Tibial nerve (tissue), 4 donors: ENCODE measurements at places on chromosomes 2 and 18.
A peak's percentile ranks its signal among the peaks of the same experiment; 100 is the strongest.

DNA sequence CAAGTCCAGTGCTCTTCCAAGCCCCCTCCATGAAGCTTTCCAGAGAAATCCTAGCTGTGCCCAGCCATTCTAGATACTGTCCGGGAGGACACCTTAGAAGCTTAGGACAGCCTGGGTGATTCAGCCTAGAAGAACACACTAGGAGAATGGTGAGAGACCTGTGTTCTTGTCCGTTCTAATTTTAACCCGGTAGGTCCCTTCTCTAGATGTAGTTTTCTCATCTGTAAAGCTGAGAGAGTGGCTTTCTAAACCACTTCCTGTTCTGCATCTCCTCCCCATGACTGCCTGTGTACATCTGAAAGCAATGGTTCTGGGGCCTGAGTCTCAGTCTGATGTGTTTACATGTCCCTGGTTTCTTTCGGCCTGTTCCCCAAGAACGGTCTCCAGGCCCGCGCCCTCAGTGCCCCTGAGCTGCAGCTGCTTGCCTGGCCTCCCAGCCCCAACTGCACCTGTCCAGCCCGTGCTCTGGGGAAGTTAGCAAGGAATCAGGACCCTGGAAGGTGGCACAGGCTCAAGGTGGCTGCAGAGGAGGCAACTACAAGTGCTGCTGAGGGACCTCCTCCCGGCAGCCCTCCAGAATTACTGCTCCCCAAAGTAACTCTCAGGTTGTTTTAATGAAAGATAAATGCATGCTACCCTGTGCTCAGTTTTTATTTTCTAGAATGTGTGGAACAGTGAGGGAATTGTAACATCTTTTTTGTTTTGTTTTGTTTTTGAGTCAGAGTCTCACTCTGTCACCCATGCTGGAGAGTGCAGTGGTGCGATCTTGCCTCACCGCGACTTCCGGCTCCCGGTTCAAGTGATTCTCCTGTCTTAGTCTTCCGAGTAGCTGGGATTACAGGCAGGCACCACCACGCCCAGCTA, 105.9 kb downstream of the LBH start:
- no peak overlapping the region for H3K27ac ChIP-seq
- H3K4me3 ChIP-seq, result no peak overlapping the region
- no peaks in the 10 kb centered on the region for H3K36me3 ChIP-seq
- no peak for DNase-seq

DNA sequence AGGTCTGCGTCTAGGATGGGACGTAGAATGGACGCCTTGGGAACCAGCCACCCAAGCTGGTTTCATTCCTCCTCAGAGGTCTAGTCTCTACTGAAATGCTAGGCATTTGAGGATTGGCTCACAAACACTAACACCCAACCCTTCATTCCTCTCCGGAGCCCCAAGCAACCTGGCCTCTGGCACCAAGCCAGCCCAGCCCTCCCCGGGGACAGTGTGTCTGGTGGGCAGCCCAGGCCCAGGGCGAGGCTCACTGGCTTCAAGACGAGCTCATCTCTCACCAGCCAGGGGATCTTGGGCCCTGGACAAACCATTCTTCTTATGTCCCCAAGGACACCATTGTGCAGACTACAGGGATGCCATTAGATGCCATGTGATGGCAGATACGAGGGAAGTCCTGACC, 182.5 kb downstream of the CTIF start:
- H3K27ac ChIP-seq, result no peak overlapping the region
- H3K4me1 ChIP-seq, result no peaks in the 10 kb centered on the region
- H3K36me3 ChIP-seq, result no peaks in the 10 kb centered on the region

DNA sequence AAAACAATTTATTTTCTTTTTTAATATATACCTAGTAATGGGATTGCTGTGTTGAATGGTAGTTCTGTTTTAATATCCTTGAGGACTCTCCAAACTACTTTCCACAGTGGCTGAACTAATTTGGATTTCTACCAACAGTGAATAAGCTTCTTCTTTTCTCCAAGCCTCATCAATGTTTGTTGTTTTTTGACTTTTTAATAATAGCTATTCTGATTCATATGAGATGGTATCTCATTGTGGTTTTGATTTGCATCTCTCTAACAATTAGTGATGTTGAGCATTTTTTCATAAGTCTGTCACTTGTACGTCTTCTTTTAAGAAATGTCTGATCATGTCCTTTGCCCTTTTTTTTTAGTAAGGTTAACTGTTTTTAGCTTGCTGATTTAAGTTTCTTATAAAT, 863.3 kb downstream of the CNTNAP5 start:
- H3K4me1 ChIP-seq, result no peaks in the 10 kb centered on the region
- no peak overlapping the region for H3K27ac ChIP-seq
- no peaks in the 10 kb centered on the region for H3K36me3 ChIP-seq
- H3K27me3 ChIP-seq, result no peaks in the 10 kb centered on the region
- no peak for DNase-seq

DNA sequence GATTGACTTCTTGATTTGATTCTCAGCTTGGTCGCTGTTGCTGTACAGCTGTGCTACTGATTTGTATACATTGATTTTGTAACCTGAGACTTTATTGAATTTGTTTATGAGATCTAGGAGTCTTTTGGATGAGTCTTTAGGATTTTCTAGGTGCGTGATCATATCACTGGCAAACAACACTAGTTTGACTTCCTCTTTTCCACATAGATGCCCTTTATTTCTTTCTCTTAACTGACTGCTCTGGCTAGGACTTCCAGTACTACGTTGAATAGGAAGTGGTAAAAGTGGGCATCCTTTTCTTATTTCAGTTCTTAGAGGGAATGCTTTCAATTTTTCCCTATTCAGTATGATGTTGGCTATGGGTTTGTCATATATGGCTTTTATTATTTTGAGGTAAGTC, 101.3 kb downstream of the OSBPL1A start:
- no peak for DNase-seq
- H3K4me3 ChIP-seq, result no peak overlapping the region
- H3K36me3 ChIP-seq, result no peaks in the 10 kb centered on the region
- H3K27ac ChIP-seq, result no peak overlapping the region
- no peaks in the 10 kb centered on the region for H3K27me3 ChIP-seq

GRCh38 chr2:84029903-84030575, 429.0 kb downstream of the SUCLG1 start:
- H3K27ac ChIP-seq, result no peak overlapping the region
- no peak overlapping the region for H3K4me3 ChIP-seq
- no peaks in the 10 kb centered on the region for H3K36me3 ChIP-seq
- DNase-seq, result no peak

- H3K27ac ChIP-seq, result no peak overlapping the region
- H3K4me1 ChIP-seq, result peaks cover 3% of the 10 kb centered on the region
- no peak for DNase-seq
These were observed 82.1 kb downstream of the EIF2AK3 start for GRCh38 chr2:88545118-88545517.

GRCh38 chr2:231376857-231377256, 18.7 kb upstream of the B3GNT7 start:
- no peak overlapping the region for H3K27ac ChIP-seq
- no peak for DNase-seq
- no peak overlapping the region for H3K4me3 ChIP-seq

GRCh38 chr2:144493027-144493809, 26.7 kb downstream of the ZEB2 start:
- no peak for DNase-seq
- H3K27me3 ChIP-seq, result no peaks in the 10 kb centered on the region
- peak overlapping the region; percentile 59 for H3K27ac ChIP-seq
- no peak overlapping the region for H3K4me3 ChIP-seq
- H3K4me1 ChIP-seq, result peaks cover 7% of the 10 kb centered on the region

DNA sequence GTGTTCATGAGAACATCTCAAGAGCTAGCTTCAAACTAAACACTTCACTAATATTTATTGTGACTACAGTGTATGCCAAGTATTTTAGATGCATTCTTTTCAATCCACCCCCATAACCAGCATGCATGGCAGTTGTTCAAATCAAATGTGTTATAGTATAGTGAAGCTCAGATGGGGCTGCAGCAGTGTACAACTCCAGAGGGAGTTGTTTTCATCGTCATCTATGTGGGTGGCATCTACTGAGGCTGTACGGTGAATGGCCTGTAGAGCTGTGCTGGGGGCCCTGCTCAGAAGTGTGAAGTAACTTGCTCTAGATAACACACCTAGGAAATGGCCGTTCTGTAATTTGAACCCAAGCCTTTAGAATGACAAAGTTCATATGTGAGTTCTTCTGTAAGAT, 71.8 kb upstream of the LRATD1 start:
- no peak for DNase-seq
- H3K27ac ChIP-seq, result no peak overlapping the region
- no peaks in the 10 kb centered on the region for H3K27me3 ChIP-seq
- H3K4me3 ChIP-seq, result no peak overlapping the region
- H3K36me3 ChIP-seq, result no peaks in the 10 kb centered on the region
- H3K4me1 ChIP-seq, result no peaks in the 10 kb centered on the region
